ENCODE measurements at places on chromosomes 16 and 17.

- no peak for DNase-seq
Observed at GRCh38 chr16:67104061-67104460, 5.7 kb upstream of the PHAF1 start.

- DNase-seq = no peak
Observed at GRCh38 chr17:15951368-15952047, 6.6 kb downstream of the ADORA2B start.

GRCh38 chr16:29154676-29155121 is 169.8 kb downstream of the LAT start:
- DNase-seq = no peak

DNA sequence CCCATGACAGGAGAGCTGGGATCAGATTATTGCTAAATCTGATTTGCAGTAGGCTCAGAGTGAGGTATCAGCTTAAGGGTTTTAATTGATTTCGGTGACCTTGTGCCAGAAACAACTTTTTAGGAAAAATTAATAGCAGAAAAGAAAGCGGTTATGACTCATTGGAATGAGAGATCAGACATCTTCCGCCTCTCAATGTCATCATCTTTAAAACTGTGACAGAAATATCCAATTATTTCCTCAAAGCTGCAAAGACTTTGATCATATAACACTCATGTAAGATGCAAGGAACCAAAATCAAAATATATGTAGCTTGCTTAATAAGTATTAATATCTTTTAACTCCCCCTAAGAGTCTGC is 190.1 kb upstream of the FOXF1 start:
- no peak for DNase-seq

DNA sequence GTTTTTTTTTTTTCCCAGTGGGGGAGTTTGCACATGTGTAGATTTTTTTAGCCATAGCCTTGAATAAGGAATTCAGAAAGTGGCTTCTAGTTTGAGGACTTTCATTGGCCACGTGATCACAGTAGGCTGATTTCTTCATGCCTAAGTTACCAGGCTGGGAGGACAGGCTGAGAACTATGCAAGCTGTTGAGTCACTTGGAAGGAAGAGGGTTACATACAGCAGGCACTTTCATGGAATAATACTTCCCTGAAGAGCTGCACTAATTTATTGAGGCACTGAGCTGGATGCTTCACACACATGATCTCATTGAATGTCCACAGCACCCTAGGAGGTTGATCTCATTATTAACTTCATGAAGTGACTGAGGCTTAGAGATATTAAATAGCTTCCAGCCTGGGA is 22.8 kb downstream of the PRKCB start:
- no peak for DNase-seq

Data from stimulated activated CD8-positive, alpha-beta memory T cell treated with anti-CD3 and anti-CD28 coated beads, Interleukin-4, amount 100 ng/mL, for 48 hours (primary cell).